ENCODE measurements at places on chromosomes 1 and 21.
A peak's percentile ranks its signal among the peaks of the same experiment; 100 is the strongest.

DNA sequence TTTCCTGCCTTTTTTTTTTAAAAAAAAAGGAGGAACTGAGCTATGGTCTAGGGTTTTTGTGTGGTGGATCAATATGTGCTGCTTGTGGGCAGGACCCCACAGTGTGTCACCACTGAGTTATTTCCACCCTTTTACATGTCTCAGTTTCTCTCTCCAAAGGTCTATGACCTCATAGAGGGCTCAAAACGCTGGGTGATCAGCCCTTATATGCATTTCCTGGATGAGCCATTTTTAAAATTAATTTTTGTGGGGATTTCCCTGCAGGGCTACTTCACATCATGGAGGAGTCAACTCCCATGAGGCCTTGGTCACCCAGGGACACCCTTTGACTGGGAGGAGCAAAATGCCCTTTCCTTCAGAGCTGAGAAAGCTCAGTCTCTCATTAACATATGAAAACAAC, 20.7 kb upstream of the HAO2 start:
- no peak for DNase-seq

GRCh38 chr1:235832011-235832410, 34.7 kb downstream of the LYST start:
- DNase-seq: no peak

DNA sequence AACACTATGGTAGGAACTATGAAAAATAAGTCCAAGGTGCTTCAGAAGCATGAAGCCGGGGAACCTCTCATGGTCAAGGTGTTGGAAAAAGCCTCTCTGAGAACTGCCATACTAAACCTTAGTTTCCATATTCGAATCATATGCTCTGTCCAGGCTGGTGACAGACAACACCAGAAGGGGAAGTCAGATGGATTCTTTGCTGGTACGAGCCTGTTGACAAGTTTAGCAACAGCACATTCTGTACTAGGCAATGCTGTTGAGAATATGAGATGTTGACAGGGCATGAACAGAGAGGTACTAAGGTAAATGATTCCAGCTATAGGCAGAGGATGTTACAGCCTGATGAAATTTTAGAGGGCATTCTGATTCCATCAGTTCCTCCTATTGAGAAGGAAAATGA, 461.3 kb upstream of the ZRANB2 start:
- DNase-seq: no peak

DNA sequence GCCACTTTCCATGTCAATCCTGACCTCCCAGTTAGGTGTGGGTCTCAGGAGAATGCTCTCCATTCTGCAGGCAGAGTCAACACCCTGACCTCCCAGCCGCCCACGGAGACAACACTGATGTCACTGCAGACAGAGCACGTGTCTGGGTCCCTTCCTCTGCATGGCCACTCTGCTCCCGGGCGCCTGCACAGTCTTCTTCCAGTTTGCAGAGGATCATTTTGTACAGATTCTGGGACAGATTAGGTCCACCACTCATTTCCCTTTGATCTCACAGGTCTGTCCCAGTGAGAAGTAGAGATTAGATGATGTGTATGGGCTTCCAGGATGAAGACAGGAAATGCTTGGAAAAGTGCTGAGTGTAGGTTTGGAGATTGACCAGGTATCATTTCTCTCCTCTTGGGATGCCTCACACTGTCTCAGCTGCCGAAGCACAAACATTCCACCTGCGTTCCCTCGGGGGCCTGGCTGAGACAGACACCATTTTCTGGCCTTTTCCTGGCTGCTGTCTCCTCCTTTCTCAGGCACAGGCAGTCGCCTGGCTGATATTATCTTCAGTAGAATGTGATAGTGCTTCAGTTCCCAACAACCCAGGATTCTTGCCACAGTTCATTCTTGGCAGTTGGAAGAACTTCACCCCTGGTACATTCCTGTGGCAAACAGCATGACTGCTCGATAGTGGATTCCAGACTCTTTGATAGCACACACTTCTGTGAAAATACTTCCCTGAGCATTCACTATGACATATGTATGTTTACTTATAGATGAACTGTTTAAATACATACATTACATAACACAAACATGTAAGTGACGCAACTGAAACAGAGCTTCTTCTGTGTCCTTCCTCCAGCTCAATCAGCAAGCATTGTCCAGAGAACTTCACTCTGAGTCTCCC, 7.9 kb downstream of the MYBPHL start:
- DNase-seq: no peak

- no peak for DNase-seq
These were observed 22.0 kb downstream of the GNAI3 start for GRCh38 chr1:109570414-109570813.

- DNase-seq: no peak
These were observed 94.7 kb downstream of the PRKAB2 start for GRCh38 chr1:147077523-147077922.

GRCh38 chr1:6052543-6053205, 7.0 kb downstream of the KCNAB2 start:
- DNase-seq: peak; percentile 32

DNA sequence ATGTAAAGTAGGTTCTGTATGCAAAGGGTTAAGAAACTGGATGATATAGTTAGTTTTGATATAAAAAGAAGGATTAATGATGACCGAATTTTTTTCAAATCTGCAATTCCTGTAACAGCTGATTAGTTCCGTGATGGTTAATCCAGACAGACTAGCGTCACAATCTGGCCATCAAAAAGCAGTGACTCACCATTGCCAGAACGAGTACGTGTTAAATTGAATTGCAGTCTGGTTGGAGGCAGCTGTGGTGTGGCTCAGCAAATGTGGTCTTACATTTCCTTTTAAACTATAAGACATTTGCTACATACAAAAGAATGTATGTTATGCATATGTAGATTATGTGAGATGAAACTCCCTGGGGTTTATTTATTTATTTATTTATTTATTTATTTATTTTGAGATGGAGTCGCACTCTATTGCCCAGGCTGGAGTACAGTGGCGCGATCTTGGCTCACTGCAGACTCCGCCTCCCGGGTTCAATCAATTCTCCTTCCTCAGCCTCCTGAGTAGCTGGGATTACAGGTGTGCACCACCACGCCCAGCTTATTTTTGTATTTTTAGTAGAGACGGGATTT, 139.8 kb downstream of the RYR2 start:
- DNase-seq: no peak

- DNase-seq: no peak
These were observed 493.6 kb upstream of the USP24 start for GRCh38 chr1:55708781-55709180.

GRCh38 chr1:181807251-181807650, 254.3 kb downstream of the ZNF648 start:
- no peak for DNase-seq

DNA sequence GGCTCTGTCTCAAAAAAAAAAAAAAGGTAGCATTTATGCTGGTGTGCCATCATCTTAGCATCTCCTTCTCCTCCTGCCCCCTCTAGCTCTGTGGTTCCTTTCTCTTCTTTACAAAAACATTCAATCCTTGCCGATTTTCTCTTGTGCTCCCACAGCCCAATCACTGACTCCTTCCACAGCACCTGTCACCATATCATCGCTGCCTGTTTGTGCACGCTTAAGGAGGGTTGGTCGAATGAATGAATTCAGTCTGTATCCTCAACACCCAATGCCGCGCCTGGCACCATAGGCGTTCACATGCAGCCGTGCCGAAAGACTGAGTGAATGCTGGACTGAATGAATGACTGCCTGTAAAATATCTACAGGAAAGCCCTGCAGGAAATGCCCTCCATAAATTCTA, 7.9 kb downstream of the RNU5D-1 start:
- no peak for DNase-seq

- no peak for DNase-seq
These were observed 95.0 kb downstream of the LAMC2 start for GRCh38 chr1:183281039-183281438.

GRCh38 chr1:87501738-87502137, 173.1 kb downstream of the LMO4 start:
- DNase-seq: no peak

DNA sequence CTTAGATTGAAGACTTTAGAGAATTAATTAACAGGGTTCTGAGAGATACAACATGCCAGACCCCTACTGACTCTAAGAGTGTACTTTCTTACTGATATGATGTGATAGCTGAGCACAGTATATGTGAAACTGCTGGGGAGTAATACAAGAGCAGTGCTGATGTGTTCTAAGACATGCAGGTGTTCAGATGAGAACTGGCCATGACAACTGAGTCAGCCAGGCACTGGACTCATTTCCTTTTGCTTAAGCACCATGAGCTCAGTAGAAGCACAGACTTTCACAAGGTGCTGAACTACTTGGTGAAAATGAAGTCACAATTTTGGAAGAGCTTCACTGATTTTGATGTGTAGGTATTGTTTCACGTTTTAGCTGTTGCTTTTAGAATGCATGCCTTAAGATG, 15.9 kb upstream of the POGZ start:
- no peak for DNase-seq

DNA sequence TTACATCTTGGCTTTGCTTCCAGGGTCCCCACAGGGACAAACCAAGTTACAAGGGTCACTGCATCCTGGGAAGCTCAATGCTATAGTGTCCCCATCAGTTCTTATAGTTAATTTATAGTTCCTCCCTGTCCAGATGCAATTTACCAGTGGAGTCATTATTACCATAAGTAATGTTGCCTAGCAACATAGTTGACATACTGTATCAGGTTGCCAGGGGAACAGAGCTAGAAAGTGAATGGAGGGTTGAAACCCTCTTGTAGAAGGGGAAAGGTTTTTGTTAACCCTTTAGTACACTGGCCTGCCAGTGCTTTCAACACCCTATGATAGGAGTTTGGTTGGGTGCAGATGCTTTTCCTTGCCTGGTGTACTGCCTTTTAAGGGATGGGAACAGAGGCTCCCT, 34.3 kb upstream of the TTC4 start:
- DNase-seq: no peak

DNA sequence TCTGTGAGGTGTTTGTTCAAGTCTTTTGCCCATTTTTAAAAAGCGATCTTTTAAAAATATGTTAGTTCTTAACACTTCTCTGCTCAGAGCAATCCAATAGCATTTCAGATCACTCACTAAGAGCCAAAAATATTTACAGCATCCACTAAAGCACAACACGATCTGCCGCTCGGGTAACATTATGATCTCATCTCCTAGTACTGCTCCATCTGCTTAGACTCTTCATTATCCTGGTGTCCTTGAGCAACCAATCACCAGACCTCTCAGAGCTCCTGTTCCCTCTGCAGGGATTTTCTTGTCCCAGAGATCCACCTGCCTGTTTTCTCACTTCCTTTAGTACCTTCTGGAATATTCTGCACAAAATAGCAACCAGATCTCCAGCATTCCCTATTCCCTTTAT, 235.3 kb upstream of the ESRRG start:
- DNase-seq: no peak

GRCh38 chr1:234851450-234852438, 241.8 kb upstream of the IRF2BP2 start:
- DNase-seq: no peak

GRCh38 chr21:36403713-36404112, 18.5 kb downstream of the CHAF1B start:
- no peak for DNase-seq

- DNase-seq: no peak
These were observed 60.3 kb downstream of the PUM1 start for GRCh38 chr1:31005198-31005597.

GRCh38 chr1:94321662-94322061, 84.3 kb upstream of the ARHGAP29 start:
- no peak for DNase-seq

DNA sequence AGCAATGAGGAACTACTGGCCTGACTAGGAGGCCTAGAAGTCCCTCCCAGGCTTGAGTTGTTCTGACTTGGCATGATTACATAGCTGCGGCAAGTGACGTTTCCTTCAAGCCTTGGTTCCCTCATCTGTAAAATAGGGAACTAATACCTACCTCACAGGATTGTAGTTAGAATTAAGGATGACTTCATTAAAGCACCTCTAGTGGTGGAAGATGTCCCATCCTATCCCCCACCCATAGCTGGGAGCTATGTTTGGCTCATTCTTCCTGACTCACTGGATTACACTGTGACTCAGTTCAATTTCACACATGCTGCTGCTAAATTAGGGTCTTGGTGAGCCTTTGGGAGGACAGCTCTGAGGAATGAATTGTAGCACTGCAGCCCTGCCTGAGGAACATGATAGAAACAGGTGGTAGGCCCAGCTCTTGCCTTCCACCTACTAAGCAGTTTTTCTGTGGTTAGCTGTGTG, 6.0 kb upstream of the SHISA4 start:
- no peak for DNase-seq

DNA sequence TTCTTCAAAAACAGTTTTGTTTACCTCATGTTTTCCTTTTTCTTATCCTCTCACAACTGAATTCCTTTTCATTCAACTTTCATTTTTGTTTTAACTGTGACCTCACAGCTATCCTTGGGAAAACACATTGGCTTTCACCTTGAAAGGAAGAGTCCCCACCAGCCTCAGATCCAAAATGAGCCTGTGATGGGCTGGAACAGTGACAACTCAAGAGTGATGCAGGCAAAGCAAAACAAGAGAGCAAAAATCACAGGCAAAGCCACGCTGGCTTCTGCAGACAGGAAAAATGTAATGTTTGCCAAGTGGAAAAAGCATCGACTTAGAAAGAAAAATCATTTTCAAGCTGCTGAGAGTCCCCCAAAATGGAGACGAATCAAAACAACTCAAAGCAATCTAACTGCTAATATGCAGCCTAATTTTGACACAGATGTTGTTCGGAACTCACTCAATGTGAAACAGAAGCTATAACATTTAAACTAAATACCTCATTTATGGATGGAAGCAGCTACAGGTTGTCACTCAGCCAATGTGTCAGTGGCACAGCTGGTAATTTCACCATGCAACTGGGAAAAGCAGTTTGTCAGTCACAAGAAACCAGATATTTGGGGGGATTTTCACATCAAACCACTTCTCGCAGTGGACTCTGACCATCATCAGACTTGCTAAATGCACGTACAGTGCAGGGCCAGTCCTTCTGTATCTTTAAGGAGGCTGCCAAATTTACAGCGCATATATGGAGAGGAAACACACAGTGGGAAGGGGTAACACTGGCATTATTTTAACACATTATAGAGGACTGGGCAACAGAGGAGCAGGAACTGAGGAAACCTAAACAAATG, 50.7 kb downstream of the ALG14 start:
- no peak for DNase-seq

- DNase-seq: no peak
These were observed 496.1 kb downstream of the LRRIQ3 start for GRCh38 chr1:73701826-73702225.

- DNase-seq: no peak
These were observed 6.0 kb downstream of the TAGLN2 start for GRCh38 chr1:159919236-159919865.

- no peak for DNase-seq
These were observed 130.3 kb upstream of the PLXNA2 start for GRCh38 chr1:208374391-208374941.

- DNase-seq: no peak
These were observed 39.8 kb downstream of the SNAP47 start for GRCh38 chr1:227774821-227775661.
